ENCODE measurements at places on chromosomes 2 and 18. TPM values are rescaled to one million over a fixed set of nuclear protein-coding genes. Genes with fewer than 3 reads are reported as not detected.

Gene XIRP2
- not detected for total RNA-seq

Gene CNPPD1
- 41.9 TPM for total RNA-seq

Gene PLB1
- total RNA-seq, result 0.49 TPM

Gene GAREM1
- total RNA-seq, result 11.1 TPM

Gene LOXHD1
- total RNA-seq, result not detected

Gene FBLN7
- total RNA-seq, result 0.34 TPM

Gene RASGRP3
- 0.59 TPM for total RNA-seq

Gene DYTN
- not detected for total RNA-seq

Gene CXCR4
- 1.3 TPM for total RNA-seq

Gene ODC1
- total RNA-seq, result 231 TPM

Gene DAW1
- 0.20 TPM for total RNA-seq

Gene SIX2
- 0.54 TPM for total RNA-seq

Gene GAL3ST2
- total RNA-seq, result 0.44 TPM

Gene NCKAP5
- total RNA-seq, result 0.30 TPM

Gene OTX1
- total RNA-seq, result 13.1 TPM

Gene CFLAR
- total RNA-seq, result 35.6 TPM

Gene NR4A2
- total RNA-seq, result 17.9 TPM

Gene TCF7L1
- 10.3 TPM for total RNA-seq

Gene M1AP
- 28.2 TPM for total RNA-seq

Gene NEU2
- not detected for total RNA-seq

Gene PLEKHH2
- 7.8 TPM for total RNA-seq

Gene CPO
- 0.32 TPM for total RNA-seq

Gene MATN3
- not detected for total RNA-seq

Gene RTP5
- total RNA-seq, result not detected

Gene CHST9
- total RNA-seq, result not detected

Gene TUBA3E
- not detected for total RNA-seq

Gene NEU4
- total RNA-seq, result 0.34 TPM

Gene IL36A
- total RNA-seq, result not detected

Gene C2orf66
- not detected for total RNA-seq

Gene GAREM2
- total RNA-seq, result 13.3 TPM

Gene ARHGAP28
- total RNA-seq, result not detected

Gene SLC35G4
- total RNA-seq, result not detected

Gene VAMP8
- total RNA-seq, result 52.6 TPM

Gene KIF5C
- total RNA-seq, result 6.5 TPM

Gene ABCB11
- 0.12 TPM for total RNA-seq

Gene STAT4
- total RNA-seq, result 2.0 TPM

Gene LRRC30
- not detected for total RNA-seq

Gene GPBAR1
- 0.27 TPM for total RNA-seq

Gene GPAT2
- total RNA-seq, result 54.2 TPM

Gene RAPGEF4
- 0.59 TPM for total RNA-seq

Gene C2orf72
- 3.7 TPM for total RNA-seq

Gene CNTNAP5
- total RNA-seq, result not detected

Gene BCL11A
- total RNA-seq, result 0.71 TPM

Gene PRR30
- total RNA-seq, result not detected

Gene ARHGEF4
- 26.6 TPM for total RNA-seq

Gene TMEM163
- total RNA-seq, result 0.12 TPM

Gene RPL37A
- total RNA-seq, result 3,018 TPM

Gene D2HGDH
- 46.3 TPM for total RNA-seq

Gene HOXD9
- total RNA-seq, result not detected

Gene FAM228A
- total RNA-seq, result not detected

Gene IL36RN
- total RNA-seq, result not detected

Gene LBX2
- 10.1 TPM for total RNA-seq

Gene CFC1
- not detected for total RNA-seq

Gene RBM43
- 3.3 TPM for total RNA-seq

Gene DNER
- total RNA-seq, result 2.9 TPM

Gene SERPINB3
- not detected for total RNA-seq

Gene ARL5A
- total RNA-seq, result 74.4 TPM

All from HCT116 (cell line).